Subcutaneous adipose tissue (tissue), 4 donors: ENCODE measurements at places on chromosomes 2 and 18. TPM values are rescaled to one million over a fixed set of nuclear protein-coding genes. Genes with fewer than 3 reads are reported as not detected.

STPG4 gene
- not detected for total RNA-seq

UGT1A10 gene
- not detected for total RNA-seq

OXER1 gene
- total RNA-seq, result 0.82 TPM

LIMS4 gene
- total RNA-seq, result 0.85 TPM

GMCL1 gene
- total RNA-seq, result 17.4 TPM

DOK1 gene
- 50.2 TPM for total RNA-seq
